ENCODE measurements at places on chromosomes 2 and 18.

- no peak for DNase-seq
Observed at GRCh38 chr2:129710670-129711495, 268.6 kb upstream of the RAB6C start.

DNA sequence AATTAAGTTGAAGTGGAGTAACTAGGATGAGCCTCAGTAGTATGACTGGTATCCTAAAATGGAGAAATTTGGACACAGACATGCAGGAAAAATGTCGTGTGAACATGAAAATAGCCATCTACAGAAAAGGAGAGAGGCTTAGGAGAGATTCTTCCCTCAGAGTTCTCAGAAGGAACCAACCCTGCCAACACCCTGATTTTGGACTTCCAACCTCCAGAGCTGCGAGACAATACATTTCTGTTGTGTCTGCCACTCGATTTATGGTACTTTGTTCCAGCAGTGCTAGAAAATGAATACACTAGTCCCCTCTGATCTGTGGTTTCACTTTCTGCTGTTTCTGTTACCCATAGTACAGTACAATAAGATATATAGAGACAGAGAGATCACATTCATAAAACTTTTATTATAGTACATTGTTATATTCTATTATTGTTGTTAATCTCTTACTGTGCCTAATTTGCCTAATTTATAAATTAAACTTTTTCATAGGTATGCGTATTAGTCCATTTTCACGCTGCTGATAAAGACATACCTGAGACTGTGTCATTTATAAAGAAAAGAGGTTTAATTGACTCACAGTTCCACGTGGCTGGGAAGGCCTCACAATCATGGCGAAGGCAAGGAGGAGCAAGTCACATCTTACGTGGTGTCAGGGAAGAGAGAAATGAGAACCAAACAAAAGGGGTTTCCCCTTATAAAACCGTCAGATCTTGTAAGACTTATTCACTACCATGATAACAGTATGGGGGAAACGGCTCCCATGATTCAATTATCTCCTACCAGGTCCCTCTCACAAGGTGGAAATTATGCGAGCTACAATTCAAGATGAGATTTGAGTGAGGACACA lies 41.3 kb downstream of the PLEKHA3 start:
- DNase-seq: peak; percentile 55

DNA sequence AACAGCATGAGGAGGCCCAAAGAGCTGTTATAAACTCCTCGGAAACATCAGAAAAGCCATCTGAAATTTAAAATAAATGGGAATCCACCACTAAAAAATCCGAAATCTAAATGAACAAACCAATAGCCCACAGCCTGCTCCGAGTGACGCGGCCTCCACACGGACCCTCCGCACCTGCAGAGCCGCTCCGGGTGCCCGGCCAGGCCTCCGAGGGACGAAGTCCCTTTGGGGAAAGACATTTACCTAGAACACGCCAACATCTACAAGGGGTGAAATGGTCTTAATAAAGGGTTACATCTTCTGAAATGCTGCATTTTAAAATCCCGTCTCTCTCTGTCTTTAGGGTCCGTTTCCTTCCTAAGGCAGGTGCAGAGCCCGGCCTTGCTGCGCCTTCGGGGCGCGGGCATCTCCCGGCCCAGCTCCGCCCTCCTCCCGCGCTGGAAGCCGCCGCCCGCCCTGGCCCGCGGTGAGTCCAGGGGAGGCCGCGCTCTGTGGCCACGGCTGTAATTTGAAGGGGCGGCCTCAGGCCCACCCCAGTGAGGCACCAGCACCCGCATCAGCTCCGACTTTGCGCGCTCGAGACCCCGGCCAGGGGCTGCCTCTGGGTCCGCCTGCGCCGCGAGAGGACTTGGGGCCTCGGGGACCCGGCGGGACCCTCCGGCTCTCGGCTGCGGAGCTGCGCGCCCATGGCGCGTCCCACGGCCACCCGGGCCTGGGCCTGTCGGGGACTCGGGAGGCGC lies 42.3 kb upstream of the CTDP1 start:
- DNase-seq: no peak

GRCh38 chr2:84519332-84519957 lies 3.1 kb downstream of the DNAH6 start:
- DNase-seq: no peak

GRCh38 chr18:22044474-22045220 lies 124.7 kb upstream of the GATA6 start:
- no peak for DNase-seq

DNA sequence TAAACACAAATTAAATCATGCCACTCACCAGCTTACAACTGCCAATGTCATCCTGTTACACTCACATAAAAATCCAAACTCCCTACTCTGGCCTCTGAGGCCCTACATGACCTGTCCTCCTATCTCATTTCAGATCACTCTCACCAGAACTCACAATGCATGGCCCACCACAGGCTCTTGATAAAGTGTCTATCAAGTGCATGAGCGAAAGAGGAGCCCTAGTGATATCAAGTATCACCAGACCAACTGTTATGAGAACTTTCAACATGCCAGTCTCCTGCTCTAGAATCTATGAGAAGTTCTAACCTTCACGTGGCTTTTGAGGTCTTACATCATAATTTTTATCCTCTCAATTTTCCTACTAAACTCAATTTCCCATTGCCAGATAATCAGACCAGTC lies 76.4 kb upstream of the CD226 start:
- DNase-seq: no peak

- no peak for DNase-seq
Observed at GRCh38 chr2:165871025-165871424, 77.0 kb upstream of the GALNT3 start.

- DNase-seq: no peak
Observed at GRCh38 chr2:98509542-98510321, 65.1 kb downstream of the INPP4A start.

DNA sequence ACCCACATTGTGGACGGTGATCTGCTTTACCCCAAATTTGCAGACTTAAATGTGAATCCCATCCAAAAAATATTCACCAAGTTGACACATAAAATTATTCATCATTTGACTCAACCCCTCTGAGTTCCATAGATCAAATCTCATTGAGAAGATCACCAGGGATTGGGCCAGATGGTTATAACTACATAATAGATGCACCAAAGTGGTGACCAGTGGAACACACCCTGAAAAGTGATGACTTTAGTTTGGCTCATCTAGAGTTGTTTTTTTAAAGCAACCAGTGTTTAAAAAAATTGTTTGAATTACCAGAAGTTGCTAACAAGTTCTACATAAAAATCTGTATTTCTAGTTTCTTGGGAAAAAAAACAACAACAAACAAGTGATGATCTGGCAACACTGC lies 155.0 kb downstream of the PLCL1 start:
- no peak for DNase-seq

DNA sequence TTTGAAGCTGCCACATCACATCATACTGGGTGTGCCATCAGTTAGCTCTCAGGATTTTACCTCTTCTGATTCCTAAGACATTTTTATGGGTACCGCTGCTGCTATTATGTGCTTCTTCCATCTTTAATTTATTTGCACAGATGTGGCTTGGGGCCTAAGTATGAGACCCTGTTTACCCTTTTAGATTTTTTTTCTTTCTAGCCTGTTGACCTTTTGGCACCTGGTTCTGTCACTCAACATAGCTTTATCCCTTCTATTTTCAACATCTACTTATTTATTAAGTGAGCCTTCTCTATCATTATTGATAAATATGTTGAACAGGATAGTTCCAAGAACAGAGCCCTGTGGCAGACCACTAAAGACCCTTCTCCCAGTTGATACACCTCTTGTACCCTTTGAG lies 57.0 kb downstream of the TET3 start:
- DNase-seq: no peak

- peak; percentile 6 for DNase-seq
Observed at GRCh38 chr2:104938231-104938941, 84.5 kb downstream of the POU3F3 start.

DNA sequence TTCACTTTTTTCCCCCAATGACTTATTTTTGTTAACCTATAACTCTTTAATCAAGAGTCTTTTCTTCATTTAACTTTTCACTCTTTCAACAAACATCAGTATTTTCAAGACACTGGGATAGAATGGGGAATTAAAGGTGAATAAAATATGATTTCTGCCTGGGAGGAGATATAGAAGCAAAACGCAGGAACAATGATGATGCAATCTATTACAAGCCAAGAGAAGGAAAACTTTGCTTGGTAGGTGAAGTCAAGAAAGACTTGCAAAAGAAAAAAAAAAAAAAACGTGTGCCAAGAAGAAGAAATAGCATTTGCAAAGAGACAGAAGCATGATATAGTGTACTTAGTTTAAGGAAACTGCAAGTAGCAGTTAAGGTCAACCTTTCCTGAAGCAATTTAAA lies 207.3 kb upstream of the KCNH7 start:
- DNase-seq: no peak

DNA sequence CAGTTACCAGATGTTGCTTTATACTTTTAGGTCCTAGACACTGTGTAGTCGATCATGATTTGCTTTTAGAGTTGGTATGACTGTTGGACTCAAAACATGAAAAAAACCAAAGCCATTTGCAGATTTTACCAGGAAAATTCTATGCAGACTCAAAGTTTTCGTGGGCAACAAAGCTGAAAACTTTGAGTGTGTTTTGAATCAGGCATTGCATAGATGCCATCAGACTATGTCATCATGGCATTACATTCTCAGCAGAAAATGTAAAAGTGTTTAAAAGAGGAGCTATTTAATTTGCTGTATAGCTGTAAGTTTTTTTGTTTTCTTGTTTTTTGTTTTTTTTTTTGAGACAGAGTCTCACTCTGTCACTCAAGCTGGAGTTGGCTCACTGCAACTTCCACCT lies 43.5 kb upstream of the ELAC1 start:
- DNase-seq: no peak

DNA sequence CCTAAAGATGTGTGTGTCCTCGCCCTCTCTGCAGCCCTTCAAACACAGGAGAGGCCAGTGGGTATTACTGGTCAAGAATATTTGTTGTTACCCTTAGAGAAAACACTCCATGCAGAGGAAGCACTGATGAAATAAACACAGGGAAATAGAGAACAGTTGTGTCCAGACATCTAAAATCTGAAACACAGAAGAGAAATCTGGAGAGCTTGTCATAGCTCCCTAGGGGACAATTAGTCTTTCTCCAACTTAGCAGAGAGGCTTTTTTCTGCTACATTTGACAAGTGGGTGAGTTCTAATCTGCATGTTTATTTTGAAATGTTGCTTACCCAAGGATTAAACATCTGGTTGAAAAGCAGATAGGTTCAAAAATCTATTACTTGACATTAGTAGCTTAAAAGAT lies 190.1 kb downstream of the CTNNA2 start:
- DNase-seq: no peak

- DNase-seq: no peak
Observed at GRCh38 chr2:192286093-192286701, 91.5 kb upstream of the TMEFF2 start.

DNA sequence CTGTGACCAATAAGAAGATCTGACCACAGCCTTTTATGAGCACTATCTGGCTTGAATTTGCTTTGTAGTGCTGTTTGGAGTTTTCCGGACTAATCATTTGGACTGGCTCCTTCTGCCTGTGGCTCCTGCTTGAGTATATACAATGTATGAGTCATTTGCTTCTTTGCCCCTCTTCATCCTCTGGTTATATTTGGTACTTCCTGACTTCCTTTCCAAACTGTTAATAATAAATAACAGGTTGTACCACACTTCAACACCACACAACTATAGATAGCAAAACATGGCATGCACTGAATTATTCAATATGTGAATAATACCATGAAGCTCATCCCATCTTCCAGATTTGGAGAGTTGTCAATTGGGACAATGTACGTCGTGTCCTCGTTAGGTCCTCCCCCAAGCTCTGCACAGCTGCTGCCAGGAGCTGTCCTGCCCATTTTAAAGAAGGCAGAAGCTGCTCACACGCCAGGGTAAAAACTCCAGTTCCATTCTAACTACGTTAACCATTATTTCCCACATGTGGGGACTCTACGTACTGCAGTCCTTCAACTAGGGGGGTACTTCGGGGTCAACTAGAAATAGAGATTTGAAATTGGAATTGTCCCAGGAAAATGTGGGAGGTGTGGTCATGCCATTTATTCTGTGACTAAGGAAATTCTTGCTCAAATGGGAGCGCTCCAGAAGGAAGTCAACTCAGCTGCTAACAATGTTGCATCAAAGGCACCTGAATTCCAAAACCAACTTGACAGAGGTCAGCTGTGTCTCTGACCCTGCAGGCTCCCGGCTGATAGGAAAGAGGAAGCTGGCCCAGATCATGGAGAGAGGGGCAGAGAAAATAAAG lies 38.1 kb downstream of the ST8SIA5 start:
- DNase-seq: no peak

DNA sequence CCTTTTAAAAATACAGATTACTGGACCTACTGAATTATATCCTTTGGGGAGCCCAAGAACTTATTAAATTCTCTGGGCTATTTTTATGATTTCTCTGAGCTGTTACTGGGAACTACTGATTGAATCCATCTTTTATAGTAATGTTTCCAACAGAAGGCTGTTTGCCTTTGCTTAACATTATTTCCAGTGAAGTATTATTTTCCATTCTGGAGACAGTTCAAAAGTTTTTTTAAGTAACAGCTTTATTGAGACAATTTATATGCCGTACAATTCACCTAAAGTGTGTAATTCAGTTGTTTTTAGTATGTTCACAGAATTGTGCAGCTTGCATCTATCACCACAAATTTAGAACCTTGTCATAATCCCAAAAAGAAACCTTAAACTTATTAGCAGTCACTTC lies 100.6 kb downstream of the BABAM2 start:
- no peak for DNase-seq

DNA sequence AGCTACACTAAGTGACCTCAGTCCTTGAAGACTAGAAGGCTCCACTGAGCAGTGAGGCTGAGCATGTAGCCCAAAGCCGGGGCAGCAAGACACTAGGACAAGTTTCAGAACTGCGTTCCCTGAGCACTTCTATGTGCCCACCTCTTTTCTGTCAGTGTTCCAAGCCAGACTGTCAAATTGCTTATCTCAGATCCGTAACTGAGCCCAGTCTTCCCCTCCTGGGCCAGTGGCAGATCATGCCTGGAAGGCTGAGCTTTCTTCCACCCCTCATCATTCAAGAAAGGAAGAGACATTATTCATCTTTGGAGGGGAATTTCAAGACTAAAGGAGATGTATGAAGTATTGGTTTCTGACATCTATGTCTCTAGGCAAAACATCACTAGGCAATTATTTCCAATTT lies 49.8 kb downstream of the EML6 start:
- no peak for DNase-seq

- peak; percentile 29 for DNase-seq
Observed at GRCh38 chr18:47204908-47205522, 28.9 kb upstream of the IER3IP1 start.

- DNase-seq: peak; percentile 62
Observed at GRCh38 chr18:80154293-80154692, 45.2 kb downstream of the ADNP2 start.

GRCh38 chr2:71101656-71102055 lies 28.4 kb downstream of the MCEE start:
- no peak for DNase-seq

DNA sequence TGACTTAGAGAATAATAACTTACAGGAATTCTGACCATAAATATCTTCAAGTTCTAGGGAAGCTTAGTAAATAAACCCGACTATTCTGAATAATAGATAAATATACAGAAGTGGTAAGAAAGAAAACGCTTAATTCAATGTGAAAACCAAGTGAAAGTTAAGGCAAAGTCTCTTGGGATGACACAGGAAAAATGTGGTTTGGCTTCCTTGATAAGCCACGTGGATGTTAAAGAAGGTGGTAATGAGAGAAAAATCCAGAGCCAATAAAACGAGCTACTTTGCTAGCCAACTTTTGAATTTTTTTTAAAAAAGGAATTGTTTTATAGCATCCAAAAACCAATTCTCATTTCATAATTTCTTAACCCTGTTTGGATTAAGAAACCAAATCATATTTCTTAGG lies 166.2 kb upstream of the VRK2 start:
- DNase-seq: no peak

GRCh38 chr2:239019183-239019581 lies 171.3 kb downstream of the TWIST2 start:
- no peak for DNase-seq

- no peak for DNase-seq
Observed at GRCh38 chr18:22946217-22946616, 13.1 kb downstream of the RBBP8 start.
